CD4-positive, alpha-beta T cell treated with Interleukin-15 for 4 hours (primary cell): ENCODE measurements at places on chromosomes 2 and 18.

GRCh38 chr2:205352593-205352992 lies 329.7 kb upstream of the NRP2 start:
- DNase-seq = no peak

GRCh38 chr18:48851599-48851960 lies 99.2 kb downstream of the SMAD7 start:
- no peak for DNase-seq

DNA sequence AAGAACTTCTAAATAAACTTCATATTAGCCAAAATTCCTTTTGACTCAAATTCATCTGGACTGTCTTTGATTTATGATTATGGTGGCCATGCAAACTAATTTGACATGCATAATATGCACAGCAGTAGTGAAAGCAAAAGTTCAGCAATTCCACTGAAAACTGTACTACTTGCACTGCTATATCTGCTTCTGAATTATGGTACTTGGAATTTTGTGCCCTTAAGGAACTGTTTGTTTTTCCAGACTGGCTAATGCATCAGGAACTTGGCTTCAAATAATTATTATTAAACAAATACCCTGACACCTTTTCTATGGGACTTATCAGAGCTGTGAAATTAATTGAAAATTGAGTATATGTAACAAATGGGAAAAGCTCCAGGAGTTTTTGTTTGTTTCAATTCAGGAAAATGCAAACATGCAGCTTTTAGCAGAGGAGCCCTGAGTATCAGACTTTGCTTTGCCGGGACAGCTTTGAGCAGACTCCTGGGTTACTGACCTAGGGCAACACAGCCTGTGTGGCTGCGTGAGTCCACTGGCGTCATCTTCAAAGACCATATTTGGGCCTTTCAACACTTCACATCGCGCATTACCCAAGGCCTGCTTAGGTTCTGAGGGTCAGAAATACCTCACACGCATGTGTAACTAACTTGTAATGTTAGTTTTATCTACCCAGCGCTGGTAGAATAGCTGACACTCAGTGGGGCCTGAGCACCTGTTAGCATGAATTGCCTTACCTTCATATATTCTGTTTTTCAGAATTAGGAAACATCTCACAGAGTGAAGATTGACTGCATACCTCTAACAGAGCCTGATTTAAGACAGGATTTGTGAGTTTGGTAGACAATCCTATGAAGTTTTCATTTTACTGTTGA lies 35.4 kb downstream of the CFAP221 start:
- no peak for DNase-seq

DNA sequence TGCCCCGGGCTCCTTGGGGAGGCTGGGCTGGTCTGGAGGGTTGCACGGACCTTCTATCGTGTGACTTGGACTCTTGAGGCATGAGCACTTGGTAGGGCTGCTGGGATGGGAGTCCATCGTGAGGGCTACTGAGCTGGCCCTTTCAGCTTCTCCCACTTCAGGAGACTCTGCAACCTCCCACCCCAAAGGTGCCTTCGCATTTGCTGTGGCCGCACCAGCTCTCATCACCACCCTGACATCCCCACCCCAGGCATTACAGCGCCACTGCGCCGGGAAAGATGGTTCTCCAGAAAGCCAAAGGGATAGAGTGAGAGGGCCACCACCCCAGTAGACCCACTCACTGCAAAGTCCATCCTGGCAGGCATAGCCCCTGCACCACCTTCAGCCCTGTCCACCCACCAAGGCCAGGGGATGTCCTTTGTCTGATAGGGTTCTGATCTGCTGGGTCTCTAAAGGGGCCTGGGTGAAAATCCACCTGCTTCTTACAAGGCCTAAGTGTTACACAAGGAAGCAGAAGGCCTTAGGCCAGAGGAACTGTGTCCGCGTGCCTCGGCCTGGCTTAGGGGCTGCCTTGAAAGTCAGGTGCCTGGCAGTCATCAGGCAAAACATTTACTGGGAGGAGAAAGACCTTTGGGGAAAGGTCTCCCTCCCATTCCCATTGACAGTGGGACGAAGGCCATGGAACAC lies 5.1 kb downstream of the EHD3 start:
- no peak for DNase-seq

DNA sequence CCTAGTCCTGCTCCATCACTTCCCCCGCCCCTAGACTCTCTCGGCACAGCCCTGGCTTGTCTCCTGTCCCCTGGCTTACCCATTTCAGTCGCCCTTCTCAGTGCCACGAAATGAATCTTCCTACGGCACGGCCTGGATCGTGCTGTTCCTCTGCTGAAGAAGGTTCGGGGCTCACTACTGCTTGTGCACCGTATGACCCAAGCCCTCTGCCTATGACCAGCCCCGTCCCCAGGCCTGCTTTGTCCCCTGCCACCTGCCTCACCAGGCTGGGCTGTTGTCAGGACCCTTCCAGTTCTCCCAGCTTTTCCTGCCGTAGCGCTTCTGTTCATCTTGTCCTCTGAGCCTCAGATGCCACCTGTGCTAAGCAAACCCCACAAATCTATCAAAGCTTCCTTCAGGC lies 13.9 kb downstream of the CHMP1B start:
- no peak for DNase-seq

- DNase-seq = no peak
These were observed 133.8 kb downstream of the MEMO1 start for GRCh38 chr2:31877008-31877407.
